ENCODE measurements at places on chromosomes 16 and 17.

DNA sequence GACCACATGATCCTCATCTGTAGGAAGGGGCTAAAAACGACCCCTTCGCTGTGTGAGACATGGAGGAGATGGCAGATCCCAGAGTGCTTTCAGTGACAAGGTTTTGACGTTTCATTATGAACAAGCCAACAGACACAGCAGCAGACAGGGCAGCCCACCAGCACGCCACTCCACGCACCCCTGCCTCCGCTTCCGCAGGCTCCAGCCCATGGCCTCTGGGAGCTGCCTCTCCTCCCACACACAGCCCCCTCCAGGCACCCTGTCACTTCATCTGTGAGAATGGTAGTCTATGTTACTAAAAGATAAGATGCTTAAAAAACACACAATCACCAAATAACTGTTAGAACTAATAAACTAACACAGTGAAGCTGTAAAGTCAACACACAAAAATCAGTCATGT lies 12.3 kb upstream of the ADCY7 start:
- DNase-seq, result no peak

DNA sequence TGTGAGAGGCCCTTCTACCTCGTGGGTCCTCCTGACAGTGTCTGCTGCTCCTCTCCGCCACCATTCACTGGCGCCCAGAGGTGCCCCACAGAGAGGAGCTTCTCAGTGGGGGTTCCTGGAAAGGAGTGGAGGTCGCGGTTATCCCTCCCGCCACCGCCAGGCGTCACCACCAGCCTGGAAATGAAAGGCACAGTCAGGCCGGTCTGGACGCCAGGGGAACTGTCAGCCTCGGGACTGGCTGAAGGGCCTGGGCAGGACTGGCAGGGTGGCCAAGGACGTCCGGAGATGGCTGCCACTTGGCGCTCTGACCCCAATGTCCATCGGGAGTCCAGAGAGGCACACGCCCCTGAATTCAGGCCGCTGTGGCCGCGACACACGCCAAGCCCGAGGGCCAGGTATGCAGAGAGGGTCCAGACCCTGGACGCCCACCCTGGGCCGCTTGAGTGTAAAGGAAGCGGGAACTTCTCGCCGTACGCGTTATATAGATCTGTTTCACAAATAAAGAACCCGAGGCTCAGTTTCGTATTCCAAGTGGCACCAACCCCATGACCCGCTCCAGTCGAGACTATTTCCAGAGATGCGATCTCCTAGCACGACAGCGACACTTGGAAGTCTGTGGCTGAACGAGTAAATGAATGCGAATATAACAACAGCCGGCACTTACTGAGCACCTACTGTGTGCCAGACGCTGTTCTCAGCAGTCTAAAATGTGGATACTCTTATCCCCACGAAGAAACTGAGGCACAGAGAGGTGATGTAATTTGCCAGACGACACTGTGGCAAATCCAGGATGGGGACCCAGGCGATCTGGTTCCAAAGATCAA lies 7.6 kb upstream of the NXPH3 start:
- peak; percentile 83 for DNase-seq

GRCh38 chr17:73956595-73957465 lies 246.6 kb upstream of the RPL38 start:
- peak; percentile 50 for DNase-seq

DNA sequence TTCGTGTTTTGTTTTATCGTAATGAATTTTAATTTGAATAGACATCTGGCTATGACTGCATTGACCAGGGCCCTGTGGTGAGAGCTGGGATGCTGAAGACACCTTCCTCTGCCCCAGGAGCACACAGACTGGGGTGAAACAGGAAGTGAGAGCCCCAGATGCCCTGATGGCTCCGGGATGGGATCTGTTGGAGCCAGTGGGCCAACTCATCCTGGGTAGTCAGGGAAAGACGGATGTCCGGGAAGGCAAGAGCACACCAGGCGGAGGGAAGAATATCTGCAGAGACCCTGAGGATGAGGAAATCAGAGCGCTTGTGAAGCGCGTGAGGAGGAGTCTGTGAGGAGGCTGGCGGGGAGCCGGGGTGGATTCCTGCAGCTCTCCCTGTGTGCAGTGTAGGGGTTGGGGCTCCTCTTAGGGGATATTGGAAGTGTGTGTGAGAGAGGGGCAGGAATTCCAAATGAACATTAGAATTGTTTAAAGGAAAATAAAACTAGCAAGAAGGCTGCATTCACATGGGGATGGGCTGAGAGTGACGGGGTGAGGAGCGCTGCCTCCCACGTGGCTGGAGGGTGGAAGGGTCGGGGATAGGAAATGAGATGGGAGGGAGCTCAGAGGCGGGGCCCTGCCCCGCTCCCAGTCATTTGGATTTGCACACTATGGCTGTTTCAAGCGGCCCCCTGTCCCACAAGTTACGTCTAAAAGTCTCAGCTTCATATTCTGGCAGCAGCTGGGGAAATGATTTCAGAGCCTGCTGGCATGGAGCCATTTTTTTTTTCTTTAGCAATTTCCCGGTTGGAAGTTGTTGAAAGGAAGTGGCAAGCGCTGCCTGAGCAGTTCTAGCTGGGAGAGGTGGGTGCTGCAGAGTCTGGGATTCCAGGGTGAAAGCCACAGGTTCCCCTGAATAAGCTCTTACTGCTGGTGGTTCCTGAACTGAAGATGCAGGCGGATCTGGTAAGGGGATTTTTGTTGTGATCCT lies 71.2 kb upstream of the LGALS9 start:
- no peak for DNase-seq

DNA sequence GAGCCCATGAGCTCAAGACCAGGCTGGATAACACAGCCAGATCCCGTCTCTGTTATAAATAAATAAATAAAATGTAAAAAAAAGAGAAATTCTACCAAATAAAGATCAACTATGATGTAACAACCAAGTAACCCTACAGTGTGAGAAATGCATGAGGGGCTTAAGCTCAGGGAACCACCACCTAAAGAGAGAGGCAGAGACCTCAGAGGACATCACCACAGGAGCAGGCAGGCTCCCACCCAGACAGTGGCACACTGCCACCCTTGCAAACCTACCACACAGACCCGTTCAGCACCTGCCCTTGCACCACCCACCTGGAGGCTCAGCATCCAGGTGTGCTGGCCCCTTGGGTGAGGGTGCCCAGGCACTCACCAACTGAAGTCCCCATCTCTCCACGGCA lies 45.6 kb downstream of the ANKRD11 start:
- DNase-seq, result no peak

- DNase-seq, result no peak
Observed at GRCh38 chr16:87335625-87336433, 18.6 kb upstream of the C16orf95 start.

- no peak for DNase-seq
Observed at GRCh38 chr17:32927201-32927723, 691 bp upstream of the TMEM98 start.

DNA sequence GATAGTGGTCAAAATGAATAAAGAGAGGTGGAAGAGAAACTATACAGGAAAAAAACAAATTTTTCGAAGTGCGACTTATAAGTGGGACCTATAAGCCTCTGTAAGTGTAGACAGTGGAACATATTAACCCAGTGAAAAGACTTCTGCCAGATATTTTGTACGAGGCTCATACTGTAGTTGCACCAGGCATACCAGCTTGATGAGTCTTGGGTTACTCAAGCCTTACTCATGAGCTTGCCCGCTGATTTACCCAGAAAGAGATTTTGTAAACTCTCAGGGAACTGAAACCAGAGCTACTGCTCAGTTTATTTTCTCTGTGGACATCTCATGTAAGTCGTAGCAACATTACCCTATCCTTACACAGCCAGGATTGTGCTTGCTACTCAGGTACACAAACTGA lies 708.0 kb upstream of the SOX9 start:
- DNase-seq, result no peak

- DNase-seq, result no peak
Observed at GRCh38 chr16:27448532-27449433, 46.8 kb downstream of the IL21R start.

DNA sequence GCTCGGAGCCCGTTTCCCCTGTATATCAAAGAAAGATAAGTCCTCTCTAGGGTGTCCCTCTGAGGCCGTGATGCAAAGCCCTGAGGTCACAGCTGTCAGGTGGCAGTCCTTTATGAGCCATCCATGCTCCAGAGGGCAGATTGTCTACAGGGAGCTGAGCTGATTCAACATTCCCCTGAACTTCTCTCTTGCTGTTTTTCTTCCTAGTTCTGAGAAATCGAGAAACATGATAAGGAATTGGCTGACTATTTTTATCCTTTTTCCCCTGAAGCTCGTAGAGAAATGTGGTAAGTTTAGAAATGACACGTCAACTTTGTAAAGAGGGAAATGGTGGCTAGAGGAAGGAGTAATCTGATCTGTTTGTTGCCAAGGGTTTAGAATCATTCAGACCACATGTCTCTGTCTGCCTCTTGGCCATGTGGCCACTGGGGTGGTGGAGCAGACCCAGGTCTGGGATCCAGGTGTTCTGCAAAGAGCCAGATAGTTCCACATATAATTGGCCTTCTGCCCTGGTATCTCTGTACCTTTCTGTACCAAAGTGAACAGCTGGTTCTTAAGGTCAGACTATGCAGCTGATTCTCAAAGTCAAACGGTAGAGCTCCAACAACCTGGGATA lies 3.5 kb downstream of the CTNS start:
- no peak for DNase-seq

All from activated naive CD4-positive, alpha-beta T cell treated with anti-CD3 and anti-CD28 coated beads, Interleukin-2, amount 50 U/mL, for 16 hours (primary cell).